ENCODE measurements at places on chromosomes 3 and 15. TPM values are rescaled to one million over a fixed set of nuclear protein-coding genes. Genes with fewer than 3 reads are reported as not detected.

DNA sequence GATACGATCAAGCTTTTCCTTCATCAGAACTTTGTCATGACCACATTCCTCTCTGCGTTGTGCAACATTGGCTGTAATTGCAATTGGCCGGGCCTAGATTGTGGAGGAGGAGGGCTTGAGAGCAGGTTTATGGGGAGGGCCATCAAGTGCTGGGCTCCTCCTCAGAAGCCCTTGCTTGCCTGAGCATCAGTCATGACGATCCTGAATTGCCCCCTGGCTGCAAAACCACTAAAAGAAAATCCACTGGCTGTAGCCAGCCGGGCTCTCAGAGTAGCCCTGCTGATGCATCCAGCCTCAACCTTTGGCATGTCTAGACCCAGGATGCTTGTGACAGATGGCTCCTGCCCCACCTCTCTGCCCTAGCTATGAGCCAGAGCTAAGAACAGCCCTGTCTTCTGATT is 13.4 kb upstream of the TRH start:
- H3K27ac ChIP-seq, result no peak overlapping the region
- no peaks in the 10 kb centered on the region for H3K36me3 ChIP-seq
- no peaks in the 10 kb centered on the region for H3K4me1 ChIP-seq
- H3K27me3 ChIP-seq, result no peaks in the 10 kb centered on the region
- H3K4me3 ChIP-seq, result no peak overlapping the region

DNA sequence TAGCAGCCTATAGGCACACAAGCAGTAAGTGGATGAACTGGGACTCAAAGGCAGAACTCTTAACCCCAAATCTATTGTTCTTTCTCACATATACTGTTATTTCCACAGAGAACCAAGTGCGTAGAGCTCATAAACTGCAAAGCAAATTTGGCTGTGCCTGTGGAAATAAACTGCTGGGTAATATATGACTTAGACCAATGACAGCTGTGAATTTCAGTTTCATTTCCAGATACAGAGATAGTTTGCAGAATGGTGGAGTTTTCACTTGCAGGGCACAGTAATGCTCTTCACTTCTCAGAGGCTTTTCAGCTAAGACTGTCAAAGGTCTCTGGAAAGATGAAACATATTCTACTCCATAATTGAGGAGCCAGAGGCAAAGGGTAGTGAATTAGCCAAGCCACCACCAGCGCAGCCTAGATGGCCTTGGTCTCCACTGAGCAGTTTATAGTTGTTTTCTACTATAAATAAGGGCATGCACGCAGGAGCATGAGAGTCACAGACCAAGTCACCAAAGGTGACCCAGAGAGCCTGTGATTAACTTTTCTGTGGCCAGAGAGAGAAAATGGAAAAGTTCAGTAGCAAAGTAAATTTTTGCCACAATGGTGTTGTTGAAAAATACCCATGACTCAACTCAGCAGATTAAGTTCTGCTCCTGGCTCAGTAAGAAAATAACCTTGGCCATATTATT is 180.7 kb upstream of the GRM7 start:
- no peaks in the 10 kb centered on the region for H3K27me3 ChIP-seq
- H3K4me3 ChIP-seq, result no peak overlapping the region
- no peak overlapping the region for H3K27ac ChIP-seq
- no peaks in the 10 kb centered on the region for H3K36me3 ChIP-seq
- H3K4me1 ChIP-seq, result no peaks in the 10 kb centered on the region

Gene GCSAM
- 0.66 TPM for total RNA-seq

Gene LAMB2
- 411 TPM for total RNA-seq

- DNase-seq, result no peak
- H3K4me1 ChIP-seq, result no peaks in the 10 kb centered on the region
- no peaks in the 10 kb centered on the region for H3K36me3 ChIP-seq
These were observed 30.2 kb upstream of the ZNF609 start for GRCh38 chr15:64430000-64430735.

GRCh38 chr3:147449669-147450068 is 40.5 kb downstream of the ZIC1 start:
- H3K4me1 ChIP-seq, result no peaks in the 10 kb centered on the region
- no peak overlapping the region for H3K4me3 ChIP-seq
- no peak for DNase-seq
- H3K36me3 ChIP-seq, result no peaks in the 10 kb centered on the region

DNA sequence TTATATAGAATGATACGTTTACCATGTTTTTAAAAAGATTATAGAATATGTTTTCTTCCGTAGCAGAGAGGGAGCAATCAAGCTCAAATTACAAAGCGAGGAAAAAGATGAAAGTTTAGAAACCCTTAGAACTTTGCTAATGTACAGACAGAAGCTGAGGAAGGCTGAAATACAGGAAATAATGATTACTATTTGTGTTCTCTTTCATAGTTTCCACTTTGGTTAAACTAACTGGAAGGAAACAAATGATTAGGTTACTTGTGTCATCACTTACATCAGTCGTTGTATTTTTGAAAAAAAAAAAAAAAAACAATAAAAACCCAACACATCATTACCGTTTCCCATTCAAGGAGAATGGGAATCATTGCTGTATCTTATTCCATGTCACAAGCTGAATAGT is 337.8 kb upstream of the CBLB start:
- no peaks in the 10 kb centered on the region for H3K4me1 ChIP-seq
- H3K4me3 ChIP-seq, result peak overlapping the region; percentile 11
- no peaks in the 10 kb centered on the region for H3K36me3 ChIP-seq
- no peaks in the 10 kb centered on the region for H3K27me3 ChIP-seq
- peak overlapping the region; percentile 38 for H3K27ac ChIP-seq

Gene SSUH2
- 0.15 TPM for total RNA-seq

Data from breast epithelium (tissue), 4 donors.